ENCODE measurements at places on chromosomes 6 and 20. TPM values are rescaled to one million over a fixed set of nuclear protein-coding genes. Genes with fewer than 3 reads are reported as not detected.

- no peaks in the 10 kb centered on the region for H3K36me3 ChIP-seq
- H3K4me1 ChIP-seq = peaks cover 43% of the 10 kb centered on the region
- peak overlapping the region; percentile 73 for H3K27ac ChIP-seq
- H3K27me3 ChIP-seq = no peaks in the 10 kb centered on the region
- H3K4me3 ChIP-seq = no peak overlapping the region
- DNase-seq = peak; percentile 34
Measured at GRCh38 chr20:44615169-44615791, 32.9 kb downstream of the PKIG start.

DNA sequence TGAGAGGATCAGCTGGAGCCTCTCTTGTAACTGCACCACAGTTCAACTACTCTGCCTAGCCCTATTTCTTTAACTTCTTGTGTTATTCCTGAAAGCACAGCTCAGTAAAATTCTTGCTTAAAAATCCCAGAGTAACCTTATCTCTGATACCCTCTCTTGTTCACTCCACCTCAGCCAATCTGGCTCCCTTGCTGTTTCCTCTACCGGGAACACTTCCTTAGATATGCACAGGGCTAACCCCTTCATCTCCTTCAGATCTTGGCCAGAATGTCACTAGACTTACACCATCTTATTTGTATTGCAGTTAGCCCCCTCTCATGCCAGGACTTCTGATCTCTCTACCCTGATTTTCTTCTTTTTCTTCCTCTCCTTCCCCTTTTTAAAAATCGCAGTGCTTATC, 2.6 kb upstream of the ZKSCAN3 start:
- H3K4me1 ChIP-seq = peaks cover 15% of the 10 kb centered on the region

DNA sequence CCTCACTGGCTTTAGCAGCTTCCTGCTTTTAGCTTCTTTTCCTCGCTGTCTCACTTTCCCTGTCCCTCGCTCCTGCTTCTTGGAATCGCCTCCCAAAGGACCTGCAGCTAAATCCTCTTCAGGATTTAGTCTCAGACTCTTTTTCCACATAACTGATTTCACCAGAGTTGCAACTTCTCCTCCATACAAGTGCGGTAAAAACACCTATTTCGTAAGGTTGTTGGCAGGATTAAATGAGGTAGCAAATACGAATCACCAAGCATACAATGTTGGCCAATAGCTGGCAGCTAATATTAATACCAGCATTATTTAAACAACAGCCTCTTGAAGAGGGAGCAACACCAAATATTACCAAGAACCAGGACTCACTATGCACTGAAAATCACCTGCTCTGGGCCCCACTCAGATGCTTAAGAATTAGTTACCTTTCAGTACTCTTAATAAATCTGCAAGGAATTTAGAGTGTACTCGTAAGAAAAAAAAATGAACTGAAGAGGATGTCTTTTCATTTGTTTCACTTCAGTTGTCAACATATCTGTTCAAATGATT, 123.0 kb downstream of the DTNBP1 start:
- no peaks in the 10 kb centered on the region for H3K36me3 ChIP-seq
- H3K27me3 ChIP-seq = no peaks in the 10 kb centered on the region
- no peak overlapping the region for H3K27ac ChIP-seq
- H3K4me3 ChIP-seq = no peak overlapping the region

- H3K36me3 ChIP-seq = peaks cover 4% of the 10 kb centered on the region
- H3K4me1 ChIP-seq = peaks cover 47% of the 10 kb centered on the region
- no peak overlapping the region for H3K4me3 ChIP-seq
- H3K27ac ChIP-seq = no peak overlapping the region
- peak; percentile 58 for DNase-seq
- no peaks in the 10 kb centered on the region for H3K27me3 ChIP-seq
Measured at GRCh38 chr20:33846291-33846935, 35.3 kb downstream of the CHMP4B start.

DNA sequence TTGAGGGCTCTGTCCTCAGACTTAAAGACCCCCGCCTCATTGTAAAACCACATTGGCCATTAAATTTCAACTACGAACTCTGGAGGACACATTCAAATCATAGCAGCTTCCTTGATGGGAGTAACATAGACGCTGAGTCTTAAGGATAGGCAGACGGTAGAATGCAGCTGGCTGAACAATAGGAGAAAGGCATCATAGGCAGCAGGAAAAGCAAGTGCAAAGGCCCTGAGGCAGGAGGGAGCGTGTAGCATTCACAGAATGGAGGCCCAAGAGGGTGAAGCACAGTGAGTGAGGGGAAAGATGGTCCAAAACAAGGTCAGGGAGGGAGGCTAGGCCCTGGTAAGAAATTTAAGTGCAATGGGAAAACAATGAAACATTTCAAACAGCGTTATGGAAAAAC, 8.6 kb upstream of the PFDN4 start:
- no peaks in the 10 kb centered on the region for H3K36me3 ChIP-seq
- no peaks in the 10 kb centered on the region for H3K27me3 ChIP-seq
- DNase-seq = no peak
- no peak overlapping the region for H3K4me3 ChIP-seq
- H3K27ac ChIP-seq = no peak overlapping the region

- H3K4me1 ChIP-seq = no peaks in the 10 kb centered on the region
- no peaks in the 10 kb centered on the region for H3K27me3 ChIP-seq
- no peak for DNase-seq
- no peak overlapping the region for H3K27ac ChIP-seq
Measured at GRCh38 chr6:100962466-100962865, 81.3 kb upstream of the ASCC3 start.

DNA sequence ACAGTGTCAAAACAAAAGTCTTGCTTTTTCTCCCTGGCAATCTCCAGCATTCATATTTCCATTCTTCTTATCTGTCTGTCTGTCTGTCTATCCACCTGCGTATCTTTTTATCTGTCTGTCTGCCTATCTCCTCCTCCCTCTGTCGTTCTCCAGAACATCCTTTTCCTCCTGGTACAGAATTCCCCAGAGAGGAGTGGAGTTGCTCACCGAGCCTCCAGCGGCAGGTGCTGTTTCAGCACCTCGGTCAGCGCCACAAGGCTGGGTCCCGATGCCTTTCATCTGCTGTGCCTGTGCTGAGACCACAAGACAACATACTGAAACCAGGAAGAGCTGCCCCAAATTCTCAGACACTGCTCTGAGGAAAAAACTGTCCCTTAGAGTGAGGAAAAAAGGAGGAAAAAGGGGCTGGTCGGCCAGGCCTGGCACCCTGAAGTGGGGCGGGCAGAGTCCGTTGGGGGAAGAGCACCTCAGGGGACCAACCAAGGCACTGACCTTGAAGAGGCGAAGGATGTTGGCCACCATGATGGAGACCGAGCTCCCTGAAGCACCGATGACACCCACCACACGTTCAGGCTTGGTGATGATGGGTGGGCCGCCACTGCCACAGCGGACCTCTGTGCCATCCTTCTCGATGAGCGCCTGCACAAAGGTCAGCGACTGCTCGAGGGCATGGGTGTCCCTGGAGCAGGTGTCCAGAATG, 13.3 kb downstream of the GRM4 start:
- no peak overlapping the region for H3K4me3 ChIP-seq
- no peaks in the 10 kb centered on the region for H3K4me1 ChIP-seq
- no peak for DNase-seq
- no peaks in the 10 kb centered on the region for H3K27me3 ChIP-seq
- H3K36me3 ChIP-seq = no peaks in the 10 kb centered on the region

DNA sequence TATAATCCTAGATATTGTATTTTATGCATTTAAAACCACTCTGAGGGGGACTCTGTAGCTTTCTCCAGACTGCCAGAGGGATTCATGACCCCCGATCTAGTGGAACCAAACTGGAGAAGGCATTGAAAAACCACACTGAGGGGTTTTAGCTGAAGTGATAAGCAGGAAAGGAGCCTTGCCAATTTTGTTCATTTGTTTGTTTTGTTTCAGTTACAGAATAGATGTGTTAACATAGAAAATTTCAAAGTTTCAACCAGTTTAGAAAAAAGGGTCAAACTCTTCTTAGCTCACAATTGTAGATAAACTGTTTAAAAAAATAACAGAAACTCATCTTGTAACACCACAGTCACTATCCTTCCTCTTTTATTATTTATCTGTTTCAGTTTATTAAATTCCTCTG, 19.8 kb downstream of the TAB2 start:
- peak overlapping the region; percentile 78 for H3K27ac ChIP-seq
- H3K27me3 ChIP-seq = no peaks in the 10 kb centered on the region
- H3K4me3 ChIP-seq = no peak overlapping the region
- H3K4me1 ChIP-seq = peaks cover 86% of the 10 kb centered on the region
- no peaks in the 10 kb centered on the region for H3K36me3 ChIP-seq

DNA sequence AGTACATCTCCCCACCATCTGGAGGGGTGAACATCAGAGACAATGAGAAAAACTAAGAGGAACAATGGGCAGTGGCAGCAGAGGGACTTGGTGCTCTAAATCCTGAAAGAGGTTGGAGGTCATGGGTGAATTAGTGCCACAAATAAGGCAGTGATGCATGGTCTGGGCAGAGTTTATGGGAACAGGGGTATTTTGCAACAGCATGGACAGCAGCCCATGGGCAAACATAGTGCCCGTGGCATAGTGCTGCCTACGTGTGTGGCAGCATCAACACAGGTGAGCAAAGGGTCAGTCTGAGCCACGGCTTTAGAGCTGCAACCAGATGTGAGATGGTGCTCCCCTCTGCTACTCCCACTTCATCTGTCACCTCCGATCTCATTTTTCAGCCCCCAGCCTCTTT, 459.1 kb upstream of the CITED2 start:
- H3K36me3 ChIP-seq = no peaks in the 10 kb centered on the region
- no peak overlapping the region for H3K4me3 ChIP-seq
- no peak overlapping the region for H3K27ac ChIP-seq
- H3K4me1 ChIP-seq = peaks cover 5% of the 10 kb centered on the region
- H3K27me3 ChIP-seq = no peaks in the 10 kb centered on the region

DNA sequence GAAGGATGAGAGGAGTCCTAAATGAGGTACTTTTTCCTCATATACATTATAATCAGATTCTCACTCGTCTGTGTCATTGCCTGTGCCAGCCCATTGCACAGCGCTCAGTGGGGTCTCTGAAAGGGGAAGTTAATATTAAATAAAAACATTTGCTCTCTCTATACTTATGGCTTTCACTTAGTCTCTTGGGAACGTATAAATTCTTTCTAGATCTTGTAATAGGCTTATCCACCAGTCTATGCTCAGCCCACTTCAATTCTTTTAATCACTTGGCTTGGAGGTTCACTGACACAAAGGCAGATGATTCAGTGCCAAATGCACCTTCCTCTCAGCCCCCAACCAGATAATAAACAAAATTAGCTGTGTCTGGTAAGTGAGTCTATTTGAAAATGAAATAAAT, 164.3 kb upstream of the OGFRL1 start:
- H3K36me3 ChIP-seq = no peaks in the 10 kb centered on the region
- H3K27ac ChIP-seq = no peak overlapping the region
- DNase-seq = no peak
- H3K27me3 ChIP-seq = no peaks in the 10 kb centered on the region
- H3K4me1 ChIP-seq = no peaks in the 10 kb centered on the region
- no peak overlapping the region for H3K4me3 ChIP-seq

DNA sequence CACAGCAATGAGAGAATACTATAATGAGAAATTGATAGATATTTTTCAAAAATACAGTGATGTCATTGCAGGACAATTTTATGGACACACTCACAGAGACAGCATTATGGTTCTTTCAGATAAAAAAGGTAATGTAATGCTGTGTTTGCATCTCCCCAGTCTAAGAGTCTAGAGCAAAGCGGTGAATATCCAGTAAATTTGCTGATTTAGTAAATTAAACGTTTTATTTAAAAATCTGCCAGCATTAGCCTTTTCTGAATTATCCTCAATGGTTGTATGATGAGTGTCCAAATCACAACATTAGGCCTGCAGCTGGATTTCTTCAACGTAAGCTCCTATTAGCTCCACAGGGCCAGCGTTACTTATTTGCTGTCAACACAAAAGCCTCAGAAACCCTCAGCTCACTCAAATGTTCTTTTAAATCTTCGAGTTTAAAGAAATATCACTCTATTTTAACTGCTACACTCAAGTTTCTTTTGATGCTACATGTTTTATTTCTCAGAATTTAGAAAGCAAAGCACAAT, 16.0 kb downstream of the SMPDL3A start:
- peaks cover 3% of the 10 kb centered on the region for H3K4me1 ChIP-seq
- no peaks in the 10 kb centered on the region for H3K27me3 ChIP-seq
- no peak for DNase-seq
- H3K36me3 ChIP-seq = peaks cover 80% of the 10 kb centered on the region
- no peak overlapping the region for H3K27ac ChIP-seq

- no peak overlapping the region for H3K27ac ChIP-seq
- no peaks in the 10 kb centered on the region for H3K36me3 ChIP-seq
- H3K4me3 ChIP-seq = no peak overlapping the region
- no peak for DNase-seq
Measured at GRCh38 chr20:24382743-24383142, 86.7 kb upstream of the SYNDIG1 start.

GRCh38 chr6:109962271-109962670, 15.8 kb upstream of the GPR6 start:
- H3K27me3 ChIP-seq = no peaks in the 10 kb centered on the region
- no peak overlapping the region for H3K27ac ChIP-seq
- no peak for DNase-seq
- H3K4me3 ChIP-seq = no peak overlapping the region
- H3K36me3 ChIP-seq = no peaks in the 10 kb centered on the region
- no peaks in the 10 kb centered on the region for H3K4me1 ChIP-seq

- H3K36me3 ChIP-seq = no peaks in the 10 kb centered on the region
- DNase-seq = no peak
- no peak overlapping the region for H3K27ac ChIP-seq
- no peaks in the 10 kb centered on the region for H3K27me3 ChIP-seq
- peaks cover 18% of the 10 kb centered on the region for H3K4me1 ChIP-seq
- no peak overlapping the region for H3K4me3 ChIP-seq
Measured at GRCh38 chr6:145783796-145784195, 30.8 kb downstream of the FBXO30 start.

The AIF1 gene
- 4.9 TPM for polyA plus RNA-seq

The PARD6B gene
- polyA plus RNA-seq = 0.27 TPM

The TGM3 gene
- polyA plus RNA-seq = 0.07 TPM

The ZNFX1 gene
- 15.3 TPM for polyA plus RNA-seq

The PPIL6 gene
- 2.2 TPM for polyA plus RNA-seq

The TMEM14C gene
- polyA plus RNA-seq = 64.4 TPM

The TTLL9 gene
- not detected for polyA plus RNA-seq

Measured in psoas muscle (tissue), 8 donors.